ENCODE measurements at places on chromosomes 6 and 20.

DNA sequence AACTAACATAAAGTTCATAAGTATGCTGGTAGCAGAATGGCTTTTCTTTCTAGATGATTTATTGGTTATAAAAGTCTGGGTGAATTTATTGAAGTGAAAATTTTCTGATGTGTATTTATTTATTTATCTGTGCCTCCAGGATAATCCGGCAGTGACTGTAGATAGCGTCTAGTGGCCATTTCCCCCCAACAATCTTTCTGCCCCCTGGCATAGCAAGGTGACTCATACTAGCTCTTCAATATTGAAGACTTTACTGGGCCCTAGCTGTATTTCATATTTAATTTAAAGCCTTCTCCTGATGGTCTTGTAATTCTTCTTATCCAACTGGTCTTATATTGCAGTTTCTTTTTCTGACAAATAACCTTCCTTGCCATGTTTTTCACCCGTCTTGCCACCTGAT lies 154.1 kb upstream of the SGK1 start:
- no peak for DNase-seq

DNA sequence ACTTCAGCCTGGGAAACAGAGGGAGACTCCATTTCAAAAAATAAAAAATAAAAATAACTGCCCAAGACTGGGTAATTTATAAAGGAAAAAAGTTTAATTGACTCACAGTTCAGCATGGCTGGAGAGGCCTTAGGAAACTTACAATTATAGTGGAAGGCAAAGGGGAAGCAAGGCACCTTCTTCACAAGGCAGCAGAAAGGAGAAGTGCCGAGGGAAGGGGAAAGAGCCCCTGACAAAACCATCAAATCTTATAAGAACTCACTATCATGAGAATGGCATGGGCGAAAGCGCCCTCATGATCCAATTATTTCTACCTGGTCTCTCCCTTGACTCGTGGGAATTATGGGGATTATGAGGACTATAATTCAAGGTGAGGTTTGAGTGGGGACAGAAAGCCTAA lies 95.5 kb upstream of the LGSN start:
- no peak for DNase-seq

DNA sequence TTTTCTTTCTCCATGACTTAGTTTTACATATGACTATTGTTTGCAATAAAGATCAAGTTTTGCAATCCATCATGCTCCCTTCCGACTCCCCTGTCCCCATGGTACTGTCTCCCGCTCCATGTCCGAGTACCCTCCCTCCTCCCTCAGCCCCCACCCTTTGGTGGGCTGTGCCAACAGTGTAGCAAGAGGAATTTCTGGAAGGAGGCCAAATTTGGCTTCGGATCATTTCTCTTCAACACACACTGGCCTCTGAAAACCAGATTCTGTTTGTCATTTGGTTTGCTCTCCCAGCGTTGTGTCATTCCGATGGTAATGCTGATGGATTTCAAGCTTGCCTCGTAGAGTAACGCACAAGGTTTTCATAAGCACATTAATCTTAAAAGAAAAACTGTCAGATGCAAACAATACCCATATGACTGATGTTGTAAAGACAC lies 22.9 kb upstream of the PAX1 start:
- DNase-seq, result no peak

DNA sequence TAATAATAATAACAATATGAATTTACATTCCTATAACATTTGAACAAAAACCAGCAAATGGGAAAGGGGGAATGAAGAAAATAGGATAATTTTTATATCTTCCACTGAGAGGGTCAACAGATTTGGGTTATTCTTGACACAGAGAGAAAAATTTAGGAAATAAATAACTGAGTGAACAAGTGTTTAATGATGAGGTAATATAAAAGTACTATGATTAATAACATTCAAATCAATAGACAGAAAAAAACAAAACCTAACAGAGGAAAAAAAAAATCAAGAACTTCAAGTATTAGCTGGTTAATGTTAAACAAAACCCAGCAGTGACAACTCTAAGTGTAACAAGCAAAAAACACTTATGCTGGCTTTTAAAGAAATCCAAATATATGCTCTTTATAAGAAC lies 66.5 kb downstream of the LCA5 start:
- no peak for DNase-seq
